Skin of body (tissue), 3 donors: ENCODE measurements at places on chromosomes 1 and 21.

GRCh38 chr1:67571901-67572593, 113.0 kb upstream of the GADD45A start:
- no peak for DNase-seq

- DNase-seq = no peak
These were observed 151.0 kb downstream of the CLEC20A start for GRCh38 chr1:178345807-178346206.

- DNase-seq = no peak
These were observed 131.5 kb downstream of the HUNK start for GRCh38 chr21:32004291-32004690.

- DNase-seq = no peak
These were observed 101.1 kb downstream of the RHOU start for GRCh38 chr1:228836427-228836826.

DNA sequence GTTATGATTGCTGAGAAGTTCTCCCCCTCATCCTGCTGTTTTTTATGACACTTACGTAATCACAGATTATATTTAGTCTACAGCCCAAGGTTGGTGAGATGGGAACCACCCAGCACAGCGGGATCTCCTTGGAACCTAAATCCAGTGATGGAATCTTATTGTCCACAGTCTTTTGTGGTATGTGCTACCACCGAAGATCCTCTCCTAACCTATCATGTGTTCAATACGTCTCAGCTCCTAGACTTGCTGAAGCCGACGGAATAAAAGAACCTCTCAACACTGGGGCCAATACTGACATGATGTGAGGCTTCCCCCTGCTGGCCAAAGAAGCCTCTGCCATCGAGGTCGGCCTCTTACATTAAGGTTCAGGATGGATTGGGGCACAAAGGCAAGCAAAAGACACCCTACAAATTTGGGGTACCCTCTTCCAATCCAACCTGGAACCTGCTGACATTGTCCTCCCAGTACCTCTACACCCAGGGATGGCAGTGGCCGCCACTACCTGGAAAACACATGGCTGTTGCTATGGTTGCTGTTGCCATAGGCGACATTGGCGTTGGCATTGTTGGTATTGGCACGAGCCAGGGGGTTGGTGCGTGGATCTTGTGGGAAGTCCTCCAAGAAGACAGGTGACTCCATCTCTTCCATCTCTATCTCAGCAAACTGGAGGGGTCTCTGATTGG, 19.4 kb upstream of the KIF21B start:
- DNase-seq = peak; percentile 64

GRCh38 chr1:897226-897625, 26.5 kb upstream of the SAMD11 start:
- DNase-seq = no peak

GRCh38 chr1:37137014-37137413, 102.7 kb upstream of the GRIK3 start:
- no peak for DNase-seq

DNA sequence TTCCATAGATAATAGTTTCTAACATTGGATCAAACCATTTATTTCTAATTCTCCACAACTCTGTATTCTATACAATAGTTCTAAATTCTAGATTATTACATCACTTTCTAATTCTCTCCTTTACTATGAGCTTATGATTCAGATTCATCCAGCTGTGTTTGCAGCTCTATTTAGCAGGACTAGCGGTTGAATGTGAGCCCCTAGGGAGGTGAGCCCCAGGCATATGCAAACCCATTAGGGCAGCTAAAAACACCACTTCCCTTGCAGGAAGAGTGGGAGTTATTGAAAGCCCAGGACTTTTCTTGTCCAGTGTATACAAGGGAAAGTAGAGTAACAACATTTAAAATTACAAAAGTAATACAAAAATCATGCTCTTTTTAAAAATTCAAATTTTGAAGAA, 56.9 kb downstream of the KRTAP19-8 start:
- no peak for DNase-seq

DNA sequence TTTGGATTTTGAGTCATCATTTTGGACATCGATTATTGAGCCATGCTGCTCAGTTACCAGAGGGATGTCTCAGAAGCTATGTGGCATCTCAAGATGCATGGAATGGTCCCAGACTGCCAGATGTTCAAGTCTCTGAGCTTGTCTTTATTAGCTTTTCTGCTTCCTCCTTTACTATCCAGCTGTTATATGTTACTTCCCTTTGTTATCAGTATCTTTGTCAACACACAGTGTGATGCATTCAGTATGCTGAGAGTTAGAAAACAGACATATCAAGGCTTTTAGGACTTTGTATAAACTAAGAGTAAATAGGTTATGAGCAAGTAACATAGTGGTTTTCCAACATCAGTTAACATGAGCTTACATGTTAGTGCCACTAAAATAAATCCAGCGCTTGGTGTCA, 474.5 kb downstream of the DSCAM start:
- no peak for DNase-seq

- no peak for DNase-seq
These were observed 50.4 kb downstream of the TENT5C start for GRCh38 chr1:117656202-117656641.

DNA sequence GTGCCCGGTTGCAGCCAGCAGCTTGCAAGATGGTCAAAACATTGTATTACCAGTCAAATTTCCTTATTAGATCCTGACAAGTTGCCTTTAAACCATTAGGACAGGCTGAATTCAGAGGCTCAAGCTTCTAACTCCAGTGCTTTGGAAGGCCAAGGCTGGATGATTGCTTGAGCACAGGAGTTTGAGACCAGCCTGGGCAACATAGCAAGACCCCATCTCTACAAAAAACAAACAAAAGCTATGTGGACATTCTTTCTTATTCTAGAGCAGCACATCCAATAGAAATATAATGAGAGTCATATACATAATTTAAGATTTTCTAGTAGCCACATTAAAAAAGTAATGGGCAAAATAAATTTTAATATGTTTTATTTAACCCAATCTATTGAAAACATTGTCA, 149.3 kb downstream of the RUNX1 start:
- DNase-seq = no peak

- no peak for DNase-seq
These were observed 139.6 kb upstream of the NRIP1 start for GRCh38 chr21:15204140-15204969.

- no peak for DNase-seq
These were observed 6.9 kb downstream of the PTPRF start for GRCh38 chr1:43537423-43538142.

GRCh38 chr1:156497078-156497742, 3.4 kb downstream of the MEF2D start:
- no peak for DNase-seq

DNA sequence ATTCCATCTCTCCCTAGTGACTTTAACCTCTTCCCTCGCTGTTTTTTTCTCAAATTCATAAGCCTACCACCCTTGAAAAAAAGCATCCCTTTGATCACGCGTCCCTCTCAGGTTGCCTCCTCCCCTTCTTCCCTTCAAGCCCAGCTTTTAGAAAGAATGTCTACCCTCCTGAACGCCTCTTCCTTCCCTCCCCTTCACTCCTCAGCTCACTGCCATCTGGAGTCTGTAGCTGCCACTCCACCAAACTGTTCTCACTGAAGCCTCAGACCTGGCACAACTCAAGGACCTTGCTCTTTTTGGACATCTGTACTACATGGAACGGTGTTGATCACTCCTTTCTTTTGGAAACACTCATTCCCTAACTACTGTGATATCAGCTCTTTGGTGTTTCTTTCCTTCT, 80.6 kb downstream of the SLC25A24 start:
- DNase-seq = no peak

DNA sequence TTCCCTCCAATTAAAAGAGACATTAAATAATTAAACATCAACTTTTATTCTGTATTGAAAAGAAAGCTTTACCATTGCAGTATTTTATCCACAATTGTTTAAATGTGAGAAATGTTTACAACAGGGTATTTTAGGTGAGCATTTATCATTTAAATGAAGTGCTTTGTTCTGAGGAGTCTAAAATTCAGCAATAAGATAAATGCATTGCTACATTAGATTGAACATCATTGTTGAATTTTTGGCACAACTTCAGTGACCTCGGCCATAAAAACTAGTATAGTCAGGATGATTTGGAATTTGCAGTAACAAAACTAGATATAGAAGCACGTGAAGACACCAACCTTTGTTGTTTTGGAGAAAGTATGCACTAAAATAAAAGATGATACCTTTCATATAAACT, 692.9 kb downstream of the USP25 start:
- DNase-seq = no peak

DNA sequence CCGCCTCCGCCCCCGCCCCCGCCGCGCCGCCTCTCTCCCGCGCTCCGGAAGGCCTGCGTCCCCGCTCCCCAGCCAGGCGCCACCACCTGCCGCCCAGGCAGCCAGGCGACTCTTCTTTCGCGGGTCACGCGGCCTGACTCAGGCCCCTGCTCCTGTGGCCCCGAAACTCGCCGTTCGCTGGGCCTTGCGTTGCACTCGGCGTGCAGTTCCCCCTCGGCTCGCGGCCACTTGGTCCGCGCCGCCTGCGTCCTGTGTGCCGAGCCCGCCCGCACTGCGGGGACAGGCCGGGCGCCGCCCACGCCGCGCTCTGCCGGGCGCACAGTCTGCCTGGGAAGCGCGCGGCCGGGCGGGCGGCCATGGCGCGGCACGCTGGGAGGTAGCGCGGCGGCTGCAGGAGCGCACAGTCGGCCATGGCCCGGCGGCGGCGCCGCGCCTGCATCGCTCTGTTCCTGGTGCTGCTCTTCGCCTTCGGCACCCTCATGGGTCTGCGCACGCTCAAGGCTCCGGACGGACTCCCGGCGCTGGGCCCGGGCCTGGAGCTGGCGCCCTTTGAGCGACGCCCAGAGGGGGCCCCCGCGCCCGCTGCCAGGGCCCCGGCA, at the start of gene MANEAL:
TSS of gene MANEAL (plus strand) at position 75 of the 599 bp plus-strand sequence. CDS start at position 411, 336 bp downstream.
- DNase-seq = no peak

DNA sequence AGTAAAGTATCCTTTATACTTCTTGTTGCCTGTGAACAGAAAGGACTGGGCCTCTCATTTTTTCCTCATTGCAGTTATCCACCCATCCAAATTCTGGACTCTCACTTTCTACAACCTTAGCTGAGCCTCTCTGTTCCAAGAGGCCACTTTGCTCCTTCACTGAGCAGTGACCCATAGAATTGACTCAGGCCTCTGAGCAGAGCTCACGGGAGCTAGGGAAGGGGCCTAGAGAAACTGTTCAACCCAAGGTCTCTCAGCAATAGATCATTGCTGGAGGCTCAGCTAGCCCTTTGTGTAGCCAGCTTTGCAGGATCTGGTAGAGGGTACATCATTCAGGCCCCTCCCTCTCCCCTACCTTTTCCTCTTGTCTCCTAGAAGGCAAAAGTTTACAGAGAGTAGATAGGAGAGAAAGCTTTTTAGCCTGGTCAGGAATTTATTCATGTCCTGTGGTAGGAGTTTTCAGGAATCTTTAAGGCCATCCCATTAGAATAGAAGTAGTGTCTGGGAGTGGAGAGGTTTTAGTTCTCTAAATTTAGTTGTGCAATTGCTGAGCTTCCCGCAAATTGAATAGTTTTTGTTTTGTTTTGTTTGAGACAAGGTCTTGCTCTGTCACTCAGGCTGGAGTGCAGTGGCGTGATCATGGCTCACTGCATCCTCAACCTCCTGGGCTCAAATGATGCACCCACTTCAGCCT, 6.7 kb downstream of the INTS3 start:
- DNase-seq = no peak

- DNase-seq = no peak
These were observed 86.9 kb downstream of the LRRC8D start for GRCh38 chr1:89907727-89908212.

DNA sequence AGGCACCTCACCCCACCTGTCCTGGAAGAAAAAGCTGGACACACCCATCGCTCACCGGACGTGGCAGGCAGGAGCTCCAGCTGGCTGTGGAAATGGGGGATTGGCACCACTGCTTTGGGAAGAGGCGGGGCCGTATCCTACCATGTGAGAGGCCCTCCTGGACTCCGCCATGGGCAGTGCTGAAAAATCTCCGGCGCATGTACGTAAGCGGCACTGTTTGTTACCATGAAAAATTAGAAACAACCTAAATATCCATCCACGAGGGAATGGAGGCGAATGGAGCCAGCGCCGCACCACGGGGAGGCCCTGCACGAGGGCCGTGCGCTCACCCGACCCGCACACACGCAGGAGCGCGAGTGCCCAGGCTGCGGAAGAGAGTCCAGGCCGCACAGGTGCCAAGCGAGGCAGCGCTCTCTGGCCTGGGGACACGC, 3.1 kb downstream of the KRTAP10-8 start:
- no peak for DNase-seq

DNA sequence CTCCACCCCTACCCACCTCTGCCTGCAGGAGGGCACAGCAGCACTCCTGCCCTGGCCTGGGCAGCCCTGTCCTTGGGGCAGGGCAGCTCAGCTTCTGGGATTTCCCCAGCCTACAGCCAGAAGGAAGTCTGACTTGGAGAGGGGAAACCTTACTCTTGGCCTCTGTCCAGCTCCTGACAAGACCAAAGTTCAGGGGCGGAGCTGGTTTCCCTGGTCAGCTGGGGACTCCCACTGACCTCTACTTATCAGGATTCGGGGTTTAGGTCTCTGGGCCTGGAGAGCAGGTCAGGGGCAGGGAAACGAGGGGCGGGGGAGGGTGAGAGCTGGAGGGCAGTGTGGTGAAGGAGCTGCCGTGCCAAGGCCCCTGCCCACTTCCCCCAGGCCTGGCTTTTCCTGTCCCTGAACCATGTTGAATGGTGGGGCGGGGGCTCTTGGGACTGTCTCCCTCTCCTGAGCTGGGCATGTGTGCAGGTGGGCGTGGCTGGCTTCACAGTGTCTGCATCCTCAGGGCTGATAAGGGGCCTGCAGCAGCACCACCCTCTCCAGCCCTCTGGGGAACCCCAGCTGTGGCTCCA, 16.8 kb upstream of the ETV3 start:
- peak; percentile 18 for DNase-seq

GRCh38 chr1:160519642-160520435, 3.2 kb downstream of the SLAMF6 start:
- no peak for DNase-seq

DNA sequence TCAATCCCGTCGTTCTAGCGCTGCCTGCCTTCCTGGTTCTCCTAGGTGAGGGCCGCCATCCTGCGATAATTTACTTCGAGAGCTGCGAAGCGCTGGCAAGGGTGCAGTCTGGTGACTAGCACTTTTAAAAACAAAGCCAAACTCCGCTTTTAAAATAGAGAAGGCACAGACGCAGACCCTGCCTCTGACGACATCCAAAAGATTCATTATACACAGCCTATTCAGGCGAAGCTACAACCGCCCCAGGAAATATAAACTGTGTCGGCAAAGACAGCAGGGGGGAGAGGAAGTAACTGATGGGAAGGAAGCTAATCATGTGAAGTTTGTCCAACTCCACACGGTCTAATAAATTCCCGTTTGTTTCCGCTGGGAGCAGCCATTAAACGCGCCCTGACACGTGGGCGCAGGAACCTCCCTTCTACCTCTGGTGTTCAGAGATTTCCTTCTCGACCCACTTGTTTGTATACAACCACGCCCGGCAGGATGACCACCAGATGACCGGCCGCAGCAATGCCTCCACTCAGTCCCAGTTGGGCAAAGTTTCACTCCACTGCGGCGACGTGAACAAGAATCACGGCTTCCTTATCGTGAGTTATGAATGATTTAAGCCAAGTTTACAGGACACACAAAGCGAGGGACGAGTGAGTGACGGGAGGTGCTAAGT, 1.3 kb downstream of the GNG12 start:
- peak; percentile 76 for DNase-seq
